ENCODE measurements at places on chromosomes 3 and 15.

DNA sequence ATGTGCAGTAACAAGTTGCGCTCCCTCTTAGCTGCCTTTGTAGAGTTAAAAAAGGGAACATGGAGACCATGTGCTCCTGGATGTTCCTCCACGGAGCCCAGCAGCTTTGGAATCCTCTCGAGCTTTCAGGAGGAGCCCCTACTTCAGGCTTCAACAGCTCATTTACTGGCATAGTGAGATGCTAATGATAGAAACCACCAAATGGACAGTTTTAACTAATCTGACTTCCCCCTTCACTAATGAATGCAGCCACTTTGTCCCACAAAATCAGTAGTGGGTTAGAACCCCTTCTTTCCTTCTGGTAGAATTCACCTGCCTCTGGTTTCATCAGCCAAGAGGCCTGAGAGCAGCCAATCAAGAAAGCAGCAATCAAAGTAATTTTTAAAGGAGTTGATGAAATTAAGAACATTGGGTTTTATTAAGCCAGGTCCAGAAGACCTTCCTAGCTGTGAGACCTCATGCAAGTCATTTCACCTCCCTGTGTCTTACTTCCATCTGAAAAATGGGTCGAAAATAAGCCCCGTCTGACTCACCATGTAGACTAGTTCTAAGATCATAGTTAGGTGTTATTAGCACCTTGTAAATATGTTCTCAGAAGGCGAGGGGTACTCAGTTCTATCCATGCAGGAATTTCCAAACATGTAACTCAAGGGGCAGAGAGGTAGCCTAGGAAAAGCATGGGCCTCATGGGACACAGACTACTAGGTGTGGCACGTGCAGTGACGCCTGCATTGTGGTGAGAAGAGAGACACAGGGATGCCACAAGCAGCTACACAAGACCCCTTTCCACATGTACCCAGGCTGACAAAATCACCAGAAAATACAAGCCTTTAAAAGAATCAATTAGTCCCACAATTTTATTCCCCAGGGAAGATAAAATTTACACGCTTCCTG is 179.7 kb upstream of the LPP start:
- DNase-seq = no peak

GRCh38 chr3:15455756-15456155 is 28.4 kb downstream of the EAF1 start:
- no peak for DNase-seq

GRCh38 chr3:64382153-64382552 is 156.9 kb upstream of the PRICKLE2 start:
- no peak for DNase-seq

DNA sequence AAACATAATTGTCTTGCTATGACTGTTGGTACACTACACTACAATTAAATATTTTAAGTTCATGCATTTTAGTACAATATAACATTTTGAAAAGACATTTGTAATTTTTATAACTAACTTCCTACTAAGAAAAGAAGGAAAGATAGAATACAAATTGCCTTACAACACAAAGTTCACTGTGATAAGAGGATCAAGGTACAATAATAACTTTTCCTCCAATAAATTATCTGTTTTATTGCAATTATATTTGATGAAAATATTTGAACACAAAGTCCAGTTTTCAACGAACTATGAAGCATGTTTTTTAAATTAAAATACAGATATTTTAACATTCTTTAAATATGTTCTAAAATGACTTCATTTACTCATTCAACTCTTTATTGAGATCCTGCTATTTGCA is 33.1 kb upstream of the SI start:
- no peak for DNase-seq

- DNase-seq = no peak
These were observed 94.8 kb downstream of the ATP8B4 start for GRCh38 chr15:50024281-50024680.

DNA sequence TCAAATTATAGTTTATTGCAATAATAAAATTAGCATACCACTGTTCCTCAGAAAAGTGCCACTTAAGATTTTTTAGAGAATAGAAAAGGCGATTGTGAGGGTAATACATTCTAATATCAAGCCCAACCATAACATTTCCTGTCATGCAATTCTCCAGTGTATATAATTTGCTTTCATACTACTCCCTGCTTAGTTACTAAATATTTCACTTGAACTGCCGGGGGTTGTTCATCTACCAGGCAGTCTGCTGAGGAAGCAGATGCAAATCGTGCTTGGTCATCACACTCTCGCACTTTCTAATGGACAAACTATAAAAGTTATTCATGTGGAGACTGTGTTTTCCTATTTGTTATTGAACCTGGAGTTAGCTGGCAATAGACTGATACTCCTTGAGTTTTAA is 645.6 kb upstream of the CBLB start:
- DNase-seq = no peak

DNA sequence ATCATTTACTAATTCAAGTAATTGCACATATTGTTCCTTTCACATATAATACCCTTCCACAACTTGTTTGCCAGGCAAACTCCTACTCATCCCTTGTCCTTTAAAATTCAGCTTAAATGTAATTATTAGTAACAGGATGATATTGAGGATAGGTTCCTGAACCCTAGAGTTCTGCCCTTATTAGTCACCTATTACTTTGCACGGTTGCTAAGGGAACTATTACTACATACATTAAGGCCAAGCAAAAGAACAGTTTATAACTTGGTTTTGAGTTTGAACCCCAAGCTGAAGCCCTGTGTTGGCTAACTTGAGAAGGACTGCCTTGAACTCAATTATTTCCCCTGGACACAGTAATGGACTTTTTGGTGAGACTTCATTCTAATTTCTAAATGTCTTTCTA is 529.7 kb downstream of the IGSF11 start:
- DNase-seq = no peak

Measured in NCI-H446 (cell line).